Caudate nucleus (tissue), 63 donors: ENCODE measurements at places on chromosomes 5 and 9.

GRCh38 chr5:161548487-161549094 lies 2.1 kb upstream of the GABRB2 start:
- DNase-seq, result no peak

DNA sequence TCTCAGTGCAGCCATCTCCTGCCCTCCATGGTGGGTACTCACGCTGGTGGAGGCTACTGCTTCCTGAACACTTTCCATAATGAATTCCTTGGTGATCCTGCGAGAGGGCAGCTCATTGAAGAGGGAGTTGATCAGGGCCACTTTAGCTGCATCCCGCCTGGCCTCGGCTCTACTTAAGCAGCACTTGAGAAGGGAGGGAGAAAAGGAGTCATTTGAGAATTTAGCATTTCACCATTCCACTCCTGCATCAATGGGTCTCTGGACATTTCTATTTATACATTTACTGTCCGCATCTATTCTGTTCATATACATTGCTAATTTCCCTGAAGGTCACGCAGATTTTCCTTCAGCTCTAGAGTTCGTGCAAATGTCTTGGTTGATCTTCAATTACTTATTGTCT lies 35.1 kb downstream of the LIX1 start:
- DNase-seq, result no peak

- no peak for DNase-seq
These were observed 32.0 kb upstream of the ADAM19 start for GRCh38 chr5:157607371-157608161.

DNA sequence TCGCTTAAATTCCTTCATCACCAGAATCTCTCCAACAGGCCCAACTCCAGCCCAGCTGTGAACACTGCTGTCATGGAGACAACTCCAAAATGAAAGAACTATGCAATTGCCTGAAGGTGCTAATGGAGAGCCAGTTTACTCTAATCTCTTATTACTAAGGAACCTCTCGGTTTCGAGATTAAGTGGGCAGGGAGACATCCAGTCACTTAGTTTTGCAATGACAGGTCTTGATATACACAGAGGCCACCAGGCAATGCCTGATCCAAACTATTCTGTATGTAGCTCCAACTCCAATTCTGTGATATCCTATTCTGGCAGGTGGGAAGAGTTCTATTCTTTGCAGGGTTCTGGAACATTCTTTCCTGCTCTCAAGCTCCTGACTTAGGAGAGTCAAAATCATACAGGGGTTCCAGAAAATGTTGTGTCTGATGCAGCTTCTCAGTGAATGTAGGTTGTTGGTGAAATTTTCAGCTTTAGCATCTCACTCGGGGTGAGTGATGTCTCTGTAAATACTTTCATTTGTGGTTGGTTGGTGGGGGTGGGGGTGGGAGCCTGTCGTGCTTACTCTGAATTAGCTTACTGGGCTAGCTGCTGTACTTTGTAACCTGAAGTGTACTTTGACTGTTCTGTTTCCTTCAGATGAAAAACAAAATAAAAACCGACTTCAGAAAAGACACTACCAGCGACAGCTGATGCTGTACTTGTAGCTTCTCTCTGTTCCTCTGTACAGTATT lies 170.9 kb downstream of the PALM2AKAP2 start:
- DNase-seq, result no peak

GRCh38 chr5:26121338-26121737 lies 917.0 kb downstream of the CDH9 start:
- no peak for DNase-seq

DNA sequence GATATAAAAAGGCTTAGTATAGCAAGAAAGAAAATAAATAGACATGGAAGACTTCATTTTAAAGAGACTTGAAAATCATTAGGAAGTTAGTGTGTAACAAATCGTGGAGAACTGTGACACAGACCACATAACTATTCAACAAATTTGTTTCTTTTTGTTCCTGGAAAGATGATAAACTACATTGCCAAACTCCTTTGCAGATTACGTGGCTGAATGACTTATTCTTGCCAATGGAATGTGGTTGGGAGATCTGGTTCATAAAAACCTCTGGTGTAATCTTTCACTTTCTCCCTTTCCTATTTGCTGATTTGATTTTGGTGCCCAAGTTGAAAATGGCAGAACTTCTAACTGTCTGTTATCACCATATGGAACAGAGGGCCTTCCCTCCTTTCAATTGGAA lies 328.9 kb upstream of the MEF2C start:
- no peak for DNase-seq

GRCh38 chr5:77366717-77367500 lies 125.2 kb downstream of the WDR41 start:
- DNase-seq, result no peak

DNA sequence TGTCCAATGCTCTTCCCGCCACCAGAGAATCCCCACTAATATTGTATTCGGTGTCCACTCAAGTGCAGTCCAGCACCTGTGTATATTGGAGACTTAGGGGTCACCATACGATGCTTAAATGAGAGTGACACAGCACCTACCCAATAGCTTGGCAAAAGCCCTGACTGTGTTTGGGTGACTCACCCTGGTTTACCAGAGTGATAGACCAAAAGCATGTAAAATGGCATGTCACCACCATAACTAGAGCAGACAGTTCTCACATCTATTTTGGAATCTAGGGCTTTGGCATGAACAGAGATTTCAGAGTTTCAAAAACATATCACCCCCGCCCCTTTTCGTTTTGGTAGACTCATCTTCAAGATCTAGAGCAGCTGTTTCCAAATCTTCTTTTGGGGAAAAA lies 217.3 kb upstream of the RASEF start:
- DNase-seq, result no peak

DNA sequence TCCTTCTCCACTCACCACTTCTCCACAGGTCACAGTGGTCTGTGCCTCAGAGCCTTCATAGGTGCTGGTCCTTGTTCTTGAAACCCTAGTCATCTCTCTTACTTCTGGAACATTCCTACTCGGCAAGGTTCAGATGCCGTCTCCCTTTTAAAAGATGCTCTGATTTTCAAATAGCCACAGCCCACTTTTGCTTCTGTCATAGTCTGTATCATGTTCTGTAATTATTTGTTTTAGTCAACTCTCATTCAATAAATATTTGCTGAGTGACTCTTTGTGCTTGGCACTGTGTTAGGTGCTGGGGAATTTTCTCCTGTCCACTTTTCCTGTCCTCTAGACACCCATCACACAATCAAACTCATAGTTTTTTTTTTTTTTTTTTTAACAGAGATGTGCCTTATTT lies 181.3 kb upstream of the IL12B start:
- DNase-seq, result no peak

GRCh38 chr9:71854811-71855210 lies 56.2 kb downstream of the ABHD17B start:
- no peak for DNase-seq

DNA sequence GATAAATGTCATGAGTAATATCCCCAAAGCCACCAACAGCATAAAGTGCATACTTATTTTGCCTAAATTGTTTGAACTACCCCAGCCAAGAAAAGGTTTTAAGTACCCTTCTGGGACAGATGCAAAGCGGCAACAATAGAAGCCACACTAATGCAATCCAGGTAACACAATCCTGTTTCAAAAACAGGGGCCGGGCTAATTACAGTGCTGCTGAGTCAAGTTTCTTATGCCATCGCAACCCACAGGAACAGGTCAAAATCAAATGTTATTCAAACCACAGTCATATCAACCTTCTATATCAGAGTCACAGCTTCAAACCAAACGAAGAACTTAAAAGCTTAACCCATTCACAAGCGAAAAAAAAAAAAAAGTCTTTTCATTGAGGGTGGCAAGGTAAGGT lies 28.3 kb downstream of the EBF1 start:
- no peak for DNase-seq

DNA sequence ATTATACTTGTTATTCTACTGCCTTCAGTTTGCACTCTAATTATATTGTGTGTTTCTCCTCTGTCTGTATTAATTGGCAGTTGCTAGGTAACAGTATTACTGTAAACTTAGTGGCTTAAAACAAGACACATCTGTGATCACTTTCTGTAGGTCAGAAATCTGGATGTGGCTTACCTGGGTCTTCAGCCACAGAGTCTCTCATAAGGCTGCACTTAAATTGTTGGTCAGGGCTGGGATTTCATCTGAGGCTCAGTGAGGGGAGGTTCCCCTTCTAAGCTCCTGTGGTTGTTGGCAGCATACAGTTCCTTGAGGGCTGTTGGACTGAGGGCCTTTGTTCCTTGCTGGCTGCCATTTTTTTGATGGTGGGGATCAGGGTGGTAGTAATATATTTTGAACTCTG lies 68.8 kb downstream of the SLC44A1 start:
- DNase-seq, result no peak
